ENCODE measurements at places on chromosomes 4 and X.

- DNase-seq: no peak
These were observed 31.0 kb upstream of the HTRA3 start for GRCh38 chr4:8238515-8239053.

DNA sequence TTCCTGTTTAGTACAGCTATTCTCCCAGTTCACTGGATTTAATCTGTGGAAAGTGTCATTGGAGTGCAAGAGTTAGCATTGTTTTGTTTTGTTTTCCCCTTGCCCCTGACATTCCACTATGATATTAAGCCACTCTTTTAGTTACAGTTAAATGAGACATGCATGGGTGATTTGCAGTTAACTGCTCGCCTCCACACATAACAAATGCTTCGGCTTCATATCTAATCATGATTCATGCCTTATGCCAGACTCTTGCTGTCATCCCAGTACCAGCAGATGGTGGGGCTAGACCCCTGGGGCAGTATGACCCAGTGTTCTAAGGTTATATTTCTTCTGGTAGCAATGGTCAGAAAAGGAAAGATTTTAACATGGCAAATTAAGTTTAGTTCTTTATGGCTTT, 80.1 kb downstream of the RAP1GDS1 start:
- peak; percentile 18 for DNase-seq

GRCh38 chr4:59091146-59092142, 1981.3 kb upstream of the IGFBP7 start:
- no peak for DNase-seq

GRCh38 chrX:63917296-63917695, 132.3 kb upstream of the ARHGEF9 start:
- no peak for DNase-seq

DNA sequence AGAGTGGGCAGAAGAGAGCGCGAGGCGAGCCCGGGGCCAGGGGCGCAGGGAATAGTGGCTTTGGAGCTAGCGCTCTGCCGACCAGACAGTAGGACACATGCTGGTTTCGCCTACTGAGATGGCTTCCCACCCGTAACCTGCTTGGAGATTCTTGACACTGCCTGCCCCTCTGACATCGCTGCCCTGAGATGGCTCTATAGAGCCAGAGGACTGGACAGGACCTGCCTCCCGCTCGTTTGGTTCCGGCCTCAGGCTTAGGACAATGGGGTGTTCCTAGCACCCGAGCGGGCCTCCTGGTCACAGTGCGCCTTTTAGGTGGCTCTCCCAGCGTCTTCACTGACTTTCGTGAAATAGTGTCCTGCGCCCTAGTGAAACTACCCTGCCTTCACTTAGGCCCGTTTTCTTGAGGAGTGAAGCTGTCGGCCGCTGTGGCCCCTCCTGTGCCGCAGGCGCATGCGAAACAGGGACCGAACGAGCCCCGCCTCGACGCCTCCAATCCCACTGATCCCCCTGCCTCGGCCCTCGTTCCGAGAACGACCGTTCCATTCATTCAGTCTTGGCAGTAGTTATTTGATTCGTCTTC, 608 bp downstream of the TAF1 start:
- DNase-seq: peak; percentile 26

GRCh38 chrX:18900401-18900976, 83.4 kb downstream of the PHKA2 start:
- DNase-seq: no peak

DNA sequence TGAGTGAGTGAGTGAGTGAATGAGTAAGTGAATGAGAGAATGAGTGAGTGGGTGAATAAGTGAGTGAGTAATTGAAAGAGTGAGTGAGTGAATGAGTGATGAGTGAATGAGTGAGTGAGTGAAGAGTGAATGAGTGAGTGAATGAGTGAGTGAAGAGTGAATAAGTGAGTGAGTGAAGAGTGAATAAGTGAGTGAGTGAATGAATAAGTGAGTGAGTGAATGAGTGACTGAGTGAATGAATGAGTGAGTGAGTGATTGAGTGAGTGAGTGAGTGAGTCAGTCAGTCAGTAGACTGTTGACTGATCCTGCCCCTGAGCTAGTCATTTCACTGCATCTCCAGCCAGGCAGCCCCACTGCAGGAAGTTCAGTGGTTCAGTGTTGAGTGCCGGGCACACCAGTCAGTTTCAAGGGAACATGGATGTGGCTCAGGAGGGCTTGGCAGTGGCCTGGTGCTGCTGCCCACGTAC, 228.4 kb upstream of the PSAPL1 start:
- DNase-seq: no peak

DNA sequence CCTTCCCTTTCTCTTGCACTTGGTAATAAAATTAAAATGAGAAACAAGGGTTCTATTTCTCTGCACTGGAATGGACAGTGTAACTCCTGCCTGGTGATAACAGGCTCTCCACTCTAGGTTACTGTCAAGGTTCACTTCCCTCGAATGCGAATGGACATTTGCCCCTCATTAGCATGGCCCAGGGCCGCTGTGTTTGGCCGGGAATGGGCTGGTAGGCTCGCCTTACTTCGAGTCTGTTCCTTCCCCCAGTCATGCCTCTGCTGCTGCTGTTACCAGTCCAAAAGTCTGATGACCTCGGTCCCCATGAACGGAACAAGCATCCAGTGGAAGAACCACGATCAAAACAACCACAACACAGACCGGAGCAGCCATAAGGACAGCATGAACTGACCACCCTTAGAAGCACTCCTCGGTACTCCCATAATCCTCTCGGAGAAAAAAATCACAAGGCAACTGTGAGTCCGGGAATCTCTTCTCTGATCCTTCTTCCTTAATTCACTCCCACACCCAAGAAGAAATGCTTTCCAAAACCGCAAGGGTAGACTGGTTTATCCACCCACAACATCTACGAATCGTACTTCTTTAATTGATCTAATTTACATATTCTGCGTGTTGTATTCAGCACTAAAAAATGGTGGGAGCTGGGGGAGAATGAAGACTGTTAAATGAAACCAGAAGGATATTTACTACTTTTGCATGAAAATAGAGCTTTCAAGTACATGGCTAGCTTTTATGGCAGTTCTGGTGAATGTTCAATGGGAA, 61.5 kb downstream of the EDNRA start:
- DNase-seq: no peak

GRCh38 chrX:1537031-1537715, at the start of gene P2RY8:
TSS of gene P2RY8 (minus strand) at chrX:1537185. CDS start at chrX:1466558, 70,627 bp downstream.
- peak; percentile 27 for DNase-seq

DNA sequence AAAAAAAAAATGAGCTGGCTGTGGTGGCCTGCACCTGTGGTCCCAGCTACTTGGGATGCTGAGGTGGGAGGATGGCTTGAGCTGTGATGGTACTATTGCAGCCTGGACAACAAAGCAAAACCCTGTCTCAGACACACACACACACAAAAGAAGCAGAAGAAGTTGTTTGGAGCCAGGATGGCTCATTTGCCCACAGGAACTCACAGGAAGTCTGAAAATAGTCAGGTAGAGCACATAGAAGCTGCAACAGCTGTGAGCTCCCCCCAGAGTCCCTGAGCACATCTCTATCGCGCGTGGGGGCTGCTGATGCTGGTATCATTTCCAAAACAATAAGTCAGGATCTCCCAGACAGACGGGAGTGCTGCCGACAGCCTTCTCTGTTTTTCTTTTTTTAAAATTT, 13.4 kb upstream of the DHRSX start:
- DNase-seq: no peak

DNA sequence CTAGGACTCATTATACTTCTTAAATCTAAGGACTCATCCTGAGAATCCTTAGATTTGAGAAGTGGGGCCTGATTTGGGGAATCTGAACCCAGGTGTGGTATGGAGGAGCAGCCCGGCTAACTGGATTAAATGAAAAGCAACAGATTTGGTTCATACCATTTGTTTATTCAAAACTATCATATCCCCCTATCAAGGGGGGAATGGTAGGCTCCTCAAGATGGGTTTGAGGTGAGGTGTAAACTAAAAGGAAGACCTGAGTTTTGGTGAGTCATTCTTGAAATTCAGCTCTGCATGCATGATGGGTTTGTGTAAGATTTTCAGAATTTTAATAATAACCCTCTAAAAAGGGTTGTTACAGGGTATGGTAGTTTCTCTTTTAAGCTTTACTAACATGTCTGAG, 53.4 kb downstream of the CASP6 start:
- no peak for DNase-seq

GRCh38 chr4:2295900-2296442, 34.1 kb upstream of the MXD4 start:
- DNase-seq: no peak

- DNase-seq: no peak
These were observed 11.2 kb downstream of the NEK1 start for GRCh38 chr4:169601016-169601771.

GRCh38 chr4:143320113-143320512, 16.6 kb upstream of the GAB1 start:
- no peak for DNase-seq

DNA sequence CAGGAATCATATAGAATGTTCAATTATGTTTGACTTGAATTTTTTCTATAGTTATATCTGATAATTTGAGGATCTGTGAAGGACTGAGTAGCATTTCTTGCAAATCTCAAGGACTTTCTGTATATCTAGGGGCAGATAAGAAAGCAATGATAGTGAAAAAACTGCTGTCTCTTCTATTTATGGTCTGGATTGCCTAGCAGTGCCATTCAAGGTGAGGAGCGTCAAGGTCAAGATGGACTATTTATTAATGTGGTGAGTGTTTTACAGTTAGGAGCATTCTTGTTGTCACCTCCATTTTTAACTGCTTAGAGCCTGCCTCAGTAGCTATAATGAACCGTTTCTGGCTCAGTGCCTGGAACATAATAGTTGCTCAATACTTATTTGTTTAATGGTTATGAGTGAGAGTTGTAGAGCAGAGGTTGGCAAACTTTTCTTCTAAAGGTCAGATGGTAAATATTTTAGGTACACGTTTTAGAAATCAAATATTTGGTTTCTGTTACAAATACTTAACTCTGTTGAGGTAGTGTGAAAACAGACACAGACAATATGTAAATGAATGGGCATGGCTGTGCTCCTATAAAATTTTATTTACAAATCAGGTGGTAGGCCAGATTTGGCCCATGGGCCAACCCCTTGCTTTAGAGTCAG, 523.2 kb upstream of the IGFBP7 start:
- no peak for DNase-seq

Measured in right hindlimb (tissue), 1 donor.